ENCODE measurements at places on chromosomes 6 and 20.

DNA sequence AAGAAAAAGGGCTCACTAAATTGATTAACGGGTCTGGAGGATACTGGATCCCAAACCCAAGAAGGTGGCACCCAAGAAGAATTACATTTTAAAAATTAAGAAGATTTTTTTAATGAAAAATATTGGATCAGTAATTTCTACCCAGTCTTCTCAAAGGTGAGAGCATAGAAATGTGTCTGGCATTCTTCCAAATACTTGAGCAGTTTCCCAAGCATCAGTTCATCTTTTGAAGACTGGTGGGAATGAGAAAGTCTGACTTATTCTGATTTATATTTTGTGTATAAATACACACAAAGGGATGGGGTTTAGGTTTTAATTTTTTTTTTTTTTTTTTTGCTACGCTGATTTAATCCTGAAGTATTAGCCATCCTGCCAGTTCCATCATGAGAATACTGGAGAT lies 3.3 kb downstream of the MGME1 start:
- no peaks in the 10 kb centered on the region for H3K36me3 ChIP-seq
- H3K4me1 ChIP-seq: peaks cover 45% of the 10 kb centered on the region
- H3K27me3 ChIP-seq: no peaks in the 10 kb centered on the region

GRCh38 chr6:136085370-136086115 lies 164.6 kb downstream of the MTFR2 start:
- H3K4me3 ChIP-seq: no peak overlapping the region
- H3K27me3 ChIP-seq: no peaks in the 10 kb centered on the region
- DNase-seq: no peak

DNA sequence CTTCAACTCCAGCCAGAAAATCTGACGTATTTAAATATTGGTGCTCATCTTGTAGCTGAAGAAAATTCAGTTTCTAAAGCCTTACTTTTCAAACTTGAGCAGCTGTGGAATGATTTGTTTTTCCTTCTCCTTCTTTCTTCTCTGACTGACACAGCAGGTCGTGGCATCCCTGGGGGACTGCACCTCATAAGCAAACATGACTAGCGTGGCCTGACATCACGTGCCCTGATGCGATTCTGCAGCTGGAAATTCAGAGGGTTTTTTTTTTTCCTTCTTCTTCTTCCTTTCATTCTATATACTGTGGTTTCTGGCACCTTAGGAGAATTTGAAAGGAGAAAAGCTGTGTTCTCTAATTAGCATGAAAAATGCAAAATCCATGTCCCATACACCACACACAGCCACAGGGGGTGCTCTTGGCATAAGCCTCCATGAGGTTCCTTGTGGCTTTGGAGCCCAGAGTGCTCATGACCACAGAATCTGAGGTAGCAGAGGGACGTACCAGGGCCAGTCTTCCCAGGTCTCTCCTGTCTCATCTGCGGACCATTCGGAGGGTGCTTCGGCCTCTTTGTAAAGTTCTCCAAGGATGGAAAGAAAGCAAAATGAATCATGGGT lies 258.5 kb upstream of the CDH4 start:
- no peaks in the 10 kb centered on the region for H3K4me1 ChIP-seq
- no peak for DNase-seq
- no peaks in the 10 kb centered on the region for H3K27me3 ChIP-seq
- H3K27ac ChIP-seq: no peak overlapping the region
- no peak overlapping the region for H3K4me3 ChIP-seq
- H3K36me3 ChIP-seq: no peaks in the 10 kb centered on the region

GRCh38 chr20:49482621-49483017 lies at the start of gene KCNB1:
Gene KCNB1 (minus strand): TSS chr20:49482668. CDS start chr20:49482480, 188 bp downstream.
- peak; percentile 47 for DNase-seq
- no peaks in the 10 kb centered on the region for H3K36me3 ChIP-seq
- H3K27me3 ChIP-seq: peaks cover 21% of the 10 kb centered on the region
- H3K4me1 ChIP-seq: peaks cover 14% of the 10 kb centered on the region
- H3K4me3 ChIP-seq: no peak within 1 kb of the TSS
- no peak within 1 kb of the TSS for H3K27ac ChIP-seq

DNA sequence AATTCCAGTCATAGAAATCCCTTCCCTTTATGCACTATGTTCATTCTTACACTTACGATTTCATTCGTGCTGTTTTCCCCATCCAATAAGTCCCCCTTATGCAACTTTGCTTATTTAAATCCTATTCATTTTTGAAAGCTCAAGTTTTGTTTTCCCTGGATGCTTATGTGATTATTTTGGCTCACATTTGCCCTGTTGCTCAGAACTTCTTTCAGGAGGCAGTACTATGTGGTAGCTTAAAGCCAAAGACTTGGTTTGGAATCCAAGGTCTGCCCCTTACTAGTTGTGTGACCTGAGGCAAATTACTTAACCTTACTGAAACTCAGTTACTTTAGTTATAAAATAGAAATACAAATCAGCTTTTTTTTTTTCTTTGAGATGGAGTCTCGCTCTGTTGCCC lies 59.6 kb downstream of the MOXD1 start:
- no peaks in the 10 kb centered on the region for H3K4me1 ChIP-seq
- H3K27me3 ChIP-seq: no peaks in the 10 kb centered on the region
- H3K36me3 ChIP-seq: no peaks in the 10 kb centered on the region
- no peak for DNase-seq
- no peak overlapping the region for H3K27ac ChIP-seq

DNA sequence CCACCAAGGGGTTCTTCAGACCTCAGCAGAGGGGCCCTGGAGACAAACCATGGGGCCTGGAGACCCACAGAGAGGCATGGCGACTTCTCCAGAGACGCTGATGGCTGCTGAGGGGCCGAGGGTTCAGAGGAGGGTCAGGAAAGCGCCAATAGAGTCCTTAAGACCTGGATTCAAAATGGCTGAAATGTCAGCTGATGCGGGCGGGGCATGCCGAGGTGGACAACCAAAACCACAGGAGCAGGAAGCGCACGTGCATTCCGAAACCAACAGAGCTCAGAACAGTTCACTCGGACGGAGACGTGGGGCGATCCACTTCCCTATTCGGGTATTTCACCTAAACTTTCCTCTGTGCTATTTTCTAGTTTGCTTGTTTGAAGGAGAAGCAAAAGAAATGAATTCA lies 99.9 kb upstream of the RIN2 start:
- no peaks in the 10 kb centered on the region for H3K27me3 ChIP-seq
- no peak overlapping the region for H3K4me3 ChIP-seq
- H3K4me1 ChIP-seq: no peaks in the 10 kb centered on the region
- H3K36me3 ChIP-seq: no peaks in the 10 kb centered on the region

DNA sequence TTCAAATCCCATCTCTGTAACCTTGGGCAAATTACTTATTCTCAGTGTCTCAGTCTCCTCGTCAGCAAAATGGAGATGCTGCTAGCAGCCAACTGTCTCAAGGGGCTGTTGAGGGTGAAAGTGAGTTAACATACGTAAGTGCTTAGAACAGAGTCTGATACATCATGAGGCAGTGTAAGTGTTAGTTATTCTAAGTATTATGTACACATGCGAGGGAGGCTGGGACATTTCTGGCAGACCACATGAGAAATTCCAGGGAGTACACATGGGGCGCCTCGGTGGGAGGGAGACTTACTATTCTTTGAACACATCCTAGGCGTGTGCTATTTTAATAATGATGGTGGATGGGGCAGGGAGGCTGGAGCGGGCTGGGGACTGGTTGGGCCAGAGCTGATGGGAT lies 99.1 kb downstream of the DLGAP4 start:
- H3K4me3 ChIP-seq: no peak overlapping the region
- H3K27me3 ChIP-seq: no peaks in the 10 kb centered on the region
- no peak overlapping the region for H3K27ac ChIP-seq
- no peaks in the 10 kb centered on the region for H3K36me3 ChIP-seq
- H3K4me1 ChIP-seq: no peaks in the 10 kb centered on the region

- DNase-seq: no peak
- no peak overlapping the region for H3K4me3 ChIP-seq
- no peaks in the 10 kb centered on the region for H3K27me3 ChIP-seq
- H3K4me1 ChIP-seq: peaks cover 91% of the 10 kb centered on the region
- no peaks in the 10 kb centered on the region for H3K36me3 ChIP-seq
These were observed 6.2 kb downstream of the MYLIP start for GRCh38 chr6:16135066-16135465.

Data from CD4-positive, alpha-beta memory T cell (primary cell).